ENCODE measurements at places on chromosomes 12 and 14.
A peak's percentile ranks its signal among the peaks of the same experiment; 100 is the strongest.

- no peak for DNase-seq
Observed at GRCh38 chr12:40312982-40313576, 88.3 kb downstream of the LRRK2 start.

DNA sequence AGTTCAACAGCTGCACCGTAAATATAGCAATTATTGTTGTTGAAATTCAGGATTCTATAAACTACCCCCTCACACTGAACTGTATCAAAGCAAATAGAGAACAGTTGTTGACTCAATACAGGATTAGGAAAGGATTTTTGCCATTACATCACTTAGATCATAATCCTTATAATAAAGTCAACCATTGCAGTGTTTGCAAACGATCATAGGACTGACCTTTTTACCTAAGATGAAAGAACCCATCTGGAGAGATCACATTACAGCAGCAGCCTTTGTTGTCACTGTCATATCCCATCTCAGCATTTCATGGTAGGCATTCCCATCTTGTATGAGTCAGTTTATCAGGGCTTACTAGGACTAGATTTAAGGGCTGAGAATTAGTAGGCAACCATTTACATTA is 96.1 kb downstream of the IPO8 start:
- no peak for DNase-seq

DNA sequence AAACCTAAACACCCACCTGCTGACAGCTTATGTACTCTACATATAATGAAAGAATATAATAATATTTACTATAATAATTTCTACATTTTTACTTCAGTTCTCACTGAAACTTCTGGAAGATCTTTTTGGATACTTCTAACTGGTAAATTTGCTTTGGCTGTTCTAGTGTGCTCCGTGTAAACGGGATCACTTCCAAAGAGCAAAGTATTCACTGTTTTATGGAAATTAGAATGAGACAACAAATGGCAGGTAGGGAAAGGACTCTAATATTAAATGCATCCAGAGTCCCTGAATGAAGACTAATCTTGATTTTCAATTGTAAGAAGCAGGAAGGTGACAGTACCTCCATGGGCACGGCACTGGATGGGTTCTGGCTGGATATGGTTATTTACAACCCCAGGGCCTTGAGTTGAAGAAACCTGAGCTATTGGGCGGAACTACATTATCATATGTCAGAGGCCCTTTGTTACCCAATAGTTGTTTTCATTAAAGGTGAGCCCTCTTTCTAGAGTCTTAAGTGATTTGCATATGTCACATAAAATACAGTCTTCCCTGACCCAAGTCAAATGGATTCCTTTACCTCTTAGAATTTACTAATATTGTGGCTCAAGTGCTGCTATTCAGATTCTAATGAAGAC is 10.7 kb downstream of the ERP29 start:
- no peak for DNase-seq

GRCh38 chr12:116325336-116325664 is 47.8 kb upstream of the MED13L start:
- DNase-seq = no peak

GRCh38 chr14:100778526-100778882 is 47.4 kb upstream of the MEG3 start:
- DNase-seq = no peak

DNA sequence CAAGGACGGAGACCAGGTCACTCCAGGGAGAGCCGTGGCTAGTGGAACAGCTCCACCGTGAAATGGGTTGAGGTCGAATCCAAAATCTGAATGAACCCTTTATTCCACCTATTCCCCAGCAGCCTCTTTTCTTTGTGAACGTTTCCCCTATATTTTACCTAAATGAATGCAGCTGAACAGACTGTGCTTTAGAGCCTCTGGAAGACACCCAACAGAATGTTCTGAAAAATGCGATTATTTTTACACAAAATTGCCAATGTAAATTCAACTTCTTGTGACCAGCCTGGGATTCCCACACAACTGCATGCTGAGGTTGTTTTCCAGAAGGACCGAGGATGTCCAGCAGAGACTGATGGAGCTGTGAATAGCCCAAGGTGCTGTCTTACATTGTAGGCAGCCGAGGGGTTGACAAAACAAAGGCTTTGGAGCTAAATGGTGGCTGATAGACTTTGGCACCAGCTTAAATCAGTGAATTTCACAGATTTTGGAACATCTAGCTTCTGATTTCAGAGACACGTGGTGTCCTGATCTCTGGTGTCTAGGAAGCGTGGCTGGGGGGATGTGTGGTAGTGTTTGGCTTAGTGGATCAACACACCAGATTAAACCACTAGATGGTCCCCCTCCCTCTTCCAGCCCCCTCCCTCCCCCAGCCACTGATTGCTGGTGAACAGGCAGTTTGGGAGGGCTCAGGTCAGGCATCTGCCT is 150.4 kb downstream of the ZNF664 start:
- DNase-seq = no peak

- no peak for DNase-seq
Observed at GRCh38 chr14:100155756-100156616, 3.5 kb downstream of the DEGS2 start.

- DNase-seq = no peak
Observed at GRCh38 chr12:78403136-78403535, 461.4 kb upstream of the SYT1 start.

GRCh38 chr14:98633380-98633779 is 638.6 kb downstream of the BCL11B start:
- peak; percentile 87 for DNase-seq

GRCh38 chr14:103676881-103677675 is 38.2 kb downstream of the XRCC3 start:
- DNase-seq = no peak

- no peak for DNase-seq
Observed at GRCh38 chr14:45867046-45867894, 614.3 kb upstream of the MIS18BP1 start.

DNA sequence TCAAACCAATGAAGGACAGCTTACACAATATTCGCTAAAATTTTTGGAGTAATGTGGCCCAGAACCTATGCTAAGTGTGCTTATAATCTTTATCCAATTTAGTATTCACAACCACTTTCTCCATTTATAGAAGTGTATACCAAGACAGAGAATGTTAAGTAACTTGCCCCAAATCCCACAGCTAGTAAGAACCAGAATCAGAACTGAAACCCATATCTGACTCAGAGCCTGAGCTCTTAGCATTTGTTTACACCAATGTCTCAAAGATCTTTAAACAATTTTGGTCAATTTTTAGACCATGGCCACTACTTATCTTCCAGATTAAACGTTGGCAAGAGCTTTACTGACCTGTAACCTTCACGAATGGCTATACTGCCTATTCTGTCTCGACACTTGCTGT is 53.0 kb downstream of the PAPLN start:
- DNase-seq = no peak

GRCh38 chr12:124866883-124867400 is 3.3 kb upstream of the SCARB1 start:
- no peak for DNase-seq

GRCh38 chr12:124511259-124511985 is 56.0 kb downstream of the NCOR2 start:
- DNase-seq = no peak

- DNase-seq = no peak
Observed at GRCh38 chr12:6363010-6363329, 12.4 kb downstream of the SCNN1A start.
